ENCODE measurements at places on chromosomes 2 and 18.

DNA sequence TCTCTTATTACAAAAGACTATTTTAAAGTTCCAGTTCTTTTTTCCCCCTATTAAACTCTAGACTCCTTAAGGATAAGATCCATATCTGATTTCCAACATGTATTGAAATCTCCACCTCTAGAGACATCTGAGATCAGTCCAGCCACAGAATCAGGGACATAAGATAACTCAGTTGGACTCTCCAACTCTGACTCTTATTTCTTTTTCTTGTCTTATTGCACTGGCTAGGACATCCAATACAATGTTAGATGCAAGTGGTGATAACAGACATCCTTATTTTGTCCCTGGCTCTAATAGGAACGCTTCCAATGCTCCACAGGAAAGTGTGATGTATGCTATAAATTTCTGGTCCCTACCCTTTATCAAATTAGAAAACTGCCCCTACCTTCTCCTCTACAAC lies 158.1 kb downstream of the TNS1 start:
- no peak for DNase-seq

- DNase-seq = no peak
Observed at GRCh38 chr2:64374686-64375085, 79.3 kb upstream of the LGALSL start.

- no peak for DNase-seq
Observed at GRCh38 chr2:201965550-201965949, 68.1 kb upstream of the FZD7 start.

- DNase-seq = no peak
Observed at GRCh38 chr2:75560022-75560767, 544 bp downstream of the EVA1A start.

DNA sequence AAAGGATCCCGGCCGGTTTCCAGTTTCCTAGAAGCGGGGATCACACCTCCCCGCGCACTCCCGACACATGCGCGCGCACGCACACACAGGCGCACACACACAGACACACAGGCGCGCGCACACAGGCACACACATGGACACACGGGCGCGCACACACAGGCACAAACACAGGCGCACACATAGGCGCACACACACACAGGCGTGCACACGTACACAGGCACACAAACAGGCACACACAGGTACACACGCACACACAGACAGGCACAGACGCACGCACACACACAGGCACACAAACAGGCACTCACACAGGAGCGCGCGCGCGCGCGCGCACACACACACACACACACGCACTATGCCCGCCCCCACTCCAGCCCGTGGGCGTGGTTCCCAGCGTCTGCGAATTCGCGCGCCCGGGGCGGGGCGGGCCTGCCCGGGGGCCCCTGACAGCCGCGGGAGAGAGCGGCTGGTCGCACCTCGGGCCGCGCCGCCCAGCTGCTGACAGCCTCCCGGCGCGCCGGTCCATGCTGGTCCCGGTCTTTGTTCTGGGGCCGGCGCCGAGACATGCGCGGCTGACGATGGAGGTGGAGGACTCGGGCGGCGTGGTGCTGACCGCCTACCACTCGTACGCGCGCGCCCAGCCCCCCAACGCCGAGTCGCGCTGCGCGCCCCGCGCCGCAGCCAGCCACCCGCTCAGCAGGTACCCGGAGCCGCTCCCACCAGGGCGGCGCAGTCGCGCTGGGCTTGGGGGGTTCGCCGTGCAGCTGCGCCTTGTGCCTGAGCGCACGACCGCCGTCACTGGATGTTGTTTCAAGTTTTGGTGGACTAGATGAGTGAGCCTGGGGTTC lies at the start of gene ARHGAP28:
TSS of gene ARHGAP28 (plus strand) at position 470 of the 845 bp plus-strand sequence. CDS start at position 576, 106 bp downstream.
- DNase-seq = no peak

DNA sequence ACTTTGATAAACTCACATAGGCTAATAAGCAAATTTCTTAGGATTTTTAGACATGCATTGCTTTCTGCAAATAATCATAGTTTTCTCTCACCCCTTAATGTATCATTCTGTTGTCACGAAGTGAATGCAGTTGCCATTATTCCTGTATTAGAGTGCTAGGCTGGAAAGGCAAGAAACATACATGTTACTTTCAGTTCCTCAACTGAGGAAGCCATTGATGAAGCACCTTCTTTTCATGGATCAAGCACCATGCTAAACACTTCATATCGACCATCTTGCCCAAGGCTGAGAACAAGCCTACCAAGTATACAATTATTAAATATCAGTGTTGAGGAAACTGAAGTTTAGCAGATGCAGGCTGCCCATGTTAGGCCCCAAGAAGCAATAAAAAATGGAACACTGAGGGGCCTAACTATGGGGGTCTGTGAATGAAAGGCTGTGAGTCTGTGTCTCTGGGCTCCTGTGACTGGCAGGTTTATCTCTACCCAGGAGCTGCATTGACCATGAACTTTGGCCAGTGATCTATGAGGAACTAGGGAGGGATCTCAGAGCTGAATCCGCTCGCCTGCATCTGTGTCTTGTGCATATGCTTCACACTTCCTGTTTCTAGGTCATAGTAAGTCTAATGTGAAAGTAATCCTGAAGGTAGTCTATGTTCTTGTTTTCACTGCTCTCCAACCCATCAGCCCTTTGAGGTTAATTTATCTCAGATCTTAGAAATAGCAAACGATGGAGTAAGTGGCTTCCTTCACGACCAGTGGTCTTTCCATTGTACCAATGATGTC lies 16.0 kb upstream of the TSPYL6 start:
- DNase-seq = peak; percentile 35

- peak; percentile 59 for DNase-seq
Observed at GRCh38 chr18:25832001-25832604, 258.3 kb downstream of the SS18 start.

GRCh38 chr2:158407031-158407430 lies 49.5 kb downstream of the CCDC148 start:
- DNase-seq = no peak

- no peak for DNase-seq
Observed at GRCh38 chr2:64115808-64116598, 28.2 kb downstream of the PELI1 start.

DNA sequence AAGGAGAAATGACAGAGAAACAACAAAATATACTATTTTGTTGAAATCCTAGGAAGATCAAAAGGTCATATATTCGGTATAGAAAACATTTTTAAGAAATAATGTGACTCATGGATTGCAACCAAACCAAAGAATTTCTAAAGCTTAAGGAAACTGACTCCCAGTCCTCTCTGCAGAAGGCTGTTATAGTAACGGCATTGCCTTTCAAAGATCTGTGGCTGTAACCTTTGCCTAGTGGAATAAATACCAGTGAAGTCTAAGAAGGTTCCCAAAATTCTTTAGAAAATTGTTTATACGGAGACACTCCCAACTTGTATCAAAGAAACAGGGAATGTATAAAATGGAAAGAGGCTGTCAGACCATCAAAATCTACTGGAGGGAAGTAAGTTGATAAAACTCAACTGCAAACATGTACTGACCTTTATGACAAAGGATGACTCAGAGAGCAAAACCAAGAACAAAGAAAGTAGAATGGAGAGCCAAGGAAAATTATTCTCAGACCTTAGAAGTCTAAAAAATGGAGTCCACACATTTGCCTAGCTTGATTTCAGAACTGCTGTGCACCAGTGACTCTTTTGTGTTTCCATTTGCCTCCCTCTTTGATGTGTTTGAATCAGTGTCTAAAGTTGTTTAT lies 48.6 kb upstream of the FSIP2 start:
- no peak for DNase-seq
